ENCODE measurements at places on chromosomes 6 and 20. TPM values are rescaled to one million over a fixed set of nuclear protein-coding genes. Genes with fewer than 3 reads are reported as not detected.

Gene SNPH
- total RNA-seq: 5.5 TPM

Gene HACE1
- 11.0 TPM for total RNA-seq

Gene FNDC11
- total RNA-seq: 0.36 TPM

Gene WRNIP1
- 56.5 TPM for total RNA-seq

Gene TCF19
- 7.0 TPM for total RNA-seq

Data from cardiac atrium fibroblast (primary cell).